T-helper 17 cell (primary cell): ENCODE measurements at places on chromosomes 13 and 19. TPM values are rescaled to one million over a fixed set of nuclear protein-coding genes. Genes with fewer than 3 reads are reported as not detected.

Gene CYP4F2
- total RNA-seq = not detected

Gene METTL21C
- not detected for total RNA-seq

Gene ZNF99
- total RNA-seq = not detected

Gene ADGRE1
- total RNA-seq = 6.6 TPM

Gene PRR19
- 0.50 TPM for total RNA-seq

DNA sequence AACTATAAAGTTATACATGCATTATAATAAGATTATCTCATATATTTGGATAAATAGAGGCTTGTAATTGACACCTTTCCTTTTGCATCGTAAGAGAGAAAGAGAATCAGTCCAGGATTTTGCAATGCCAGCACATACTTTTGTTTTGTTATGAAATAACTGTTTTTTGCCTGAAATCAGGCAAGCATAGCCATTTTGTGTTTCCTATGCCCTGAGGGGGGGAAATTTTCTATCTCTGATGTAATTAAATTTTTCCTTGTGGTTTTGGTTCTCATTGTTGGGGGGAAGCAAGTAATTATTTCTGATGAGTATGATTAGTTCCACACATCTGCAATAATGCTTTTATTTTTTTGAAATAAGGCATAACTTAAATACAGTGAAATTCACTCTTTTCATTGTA lies 229.4 kb downstream of the NDFIP2 start:
- H3K27ac ChIP-seq = no peak overlapping the region
- no peaks in the 10 kb centered on the region for H3K27me3 ChIP-seq
- H3K36me3 ChIP-seq = no peaks in the 10 kb centered on the region
- no peaks in the 10 kb centered on the region for H3K4me1 ChIP-seq
- H3K4me3 ChIP-seq = no peak overlapping the region

- peak overlapping the region; percentile 80 for H3K4me3 ChIP-seq
- peaks cover 33% of the 10 kb centered on the region for H3K27me3 ChIP-seq
- peaks cover 5% of the 10 kb centered on the region for H3K36me3 ChIP-seq
- H3K27ac ChIP-seq = peak overlapping the region; percentile 92
- DNase-seq = no peak
These were observed 77.4 kb downstream of the CYSLTR2 start for GRCh38 chr13:48731001-48731658.

DNA sequence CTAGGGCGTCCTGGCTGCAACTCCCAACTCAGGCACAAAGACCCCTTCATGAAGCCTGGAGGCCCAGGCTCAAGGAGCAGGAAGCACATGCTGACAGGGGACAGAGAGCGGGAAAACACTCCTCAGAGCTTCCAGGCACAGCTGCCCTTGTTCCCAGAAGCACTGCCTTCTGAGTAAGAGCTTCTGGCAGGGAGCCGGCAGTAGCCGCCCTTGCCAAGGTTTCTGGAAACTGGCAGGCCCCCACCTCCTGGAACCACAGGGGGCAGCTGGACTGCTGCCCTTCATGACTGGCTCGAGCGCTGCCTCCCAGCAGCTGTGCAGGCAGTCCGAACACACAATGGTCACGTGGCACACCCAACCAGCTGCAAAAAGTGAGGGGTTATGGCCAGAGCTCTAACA lies 33.6 kb upstream of the EPHX3 start:
- no peak overlapping the region for H3K27ac ChIP-seq
- peaks cover 7% of the 10 kb centered on the region for H3K36me3 ChIP-seq
- no peak for DNase-seq
- no peak overlapping the region for H3K4me3 ChIP-seq

- peaks cover 25% of the 10 kb centered on the region for H3K27me3 ChIP-seq
- DNase-seq = no peak
- H3K36me3 ChIP-seq = no peaks in the 10 kb centered on the region
- H3K4me1 ChIP-seq = no peaks in the 10 kb centered on the region
These were observed 258.6 kb downstream of the ATP8A2 start for GRCh38 chr13:25630329-25630900.

DNA sequence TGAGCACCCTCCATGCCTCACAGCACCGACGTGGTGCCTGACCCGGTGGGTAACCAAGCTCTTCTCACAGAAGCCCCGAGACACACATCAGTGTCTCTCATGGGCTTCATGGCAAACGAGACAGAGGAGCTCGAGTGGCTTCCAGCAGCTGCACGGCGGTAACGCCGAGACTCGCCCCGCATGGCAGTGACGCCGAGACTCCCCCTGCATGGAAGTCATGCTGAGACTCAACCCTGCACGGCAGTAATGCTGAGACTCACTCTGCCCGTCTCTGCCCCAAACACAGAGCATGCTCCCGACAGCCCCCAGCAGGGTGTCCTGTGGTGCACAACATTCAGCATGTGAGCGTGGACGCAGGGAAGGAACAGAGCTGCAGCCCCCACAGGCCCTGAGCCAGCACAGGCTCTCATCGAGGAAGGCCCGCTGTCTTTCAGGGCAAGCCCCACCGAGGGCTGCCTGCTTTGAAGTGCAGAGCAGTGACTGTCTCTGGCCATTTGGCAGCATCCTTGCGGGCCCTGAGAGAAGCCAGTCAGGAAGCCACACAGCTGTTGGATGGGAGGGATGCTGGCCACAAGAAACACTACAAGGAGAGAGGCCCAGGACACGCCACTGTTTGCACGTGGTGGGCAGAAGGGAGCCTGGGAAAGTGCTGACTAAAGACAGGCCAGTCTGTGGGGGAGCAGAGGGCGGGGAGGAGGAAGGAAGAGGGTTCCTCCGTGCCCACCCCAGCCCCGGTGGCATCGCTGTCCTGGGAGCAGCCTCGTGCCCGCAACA lies 9.5 kb downstream of the GAS6 start:
- DNase-seq = no peak
- peak overlapping the region; percentile 73 for H3K4me3 ChIP-seq
- H3K27me3 ChIP-seq = peaks cover 20% of the 10 kb centered on the region
- H3K27ac ChIP-seq = no peak overlapping the region
- H3K4me1 ChIP-seq = peaks cover 9% of the 10 kb centered on the region
- H3K36me3 ChIP-seq = no peaks in the 10 kb centered on the region

GRCh38 chr13:22162889-22163288 lies 492.0 kb downstream of the FGF9 start:
- H3K4me3 ChIP-seq = peak overlapping the region; percentile 88
- peak overlapping the region; percentile 90 for H3K27ac ChIP-seq
- H3K4me1 ChIP-seq = peaks cover 34% of the 10 kb centered on the region

- no peak overlapping the region for H3K27ac ChIP-seq
- peaks cover 6% of the 10 kb centered on the region for H3K4me1 ChIP-seq
- no peaks in the 10 kb centered on the region for H3K27me3 ChIP-seq
- H3K36me3 ChIP-seq = peaks cover 2% of the 10 kb centered on the region
These were observed 256.9 kb downstream of the DLEU7 start for GRCh38 chr13:50586414-50587083.
